ENCODE measurements at places on chromosomes 11 and 22.

GRCh38 chr22:30785527-30785926 is 90.9 kb downstream of the OSBP2 start:
- no peak for DNase-seq

DNA sequence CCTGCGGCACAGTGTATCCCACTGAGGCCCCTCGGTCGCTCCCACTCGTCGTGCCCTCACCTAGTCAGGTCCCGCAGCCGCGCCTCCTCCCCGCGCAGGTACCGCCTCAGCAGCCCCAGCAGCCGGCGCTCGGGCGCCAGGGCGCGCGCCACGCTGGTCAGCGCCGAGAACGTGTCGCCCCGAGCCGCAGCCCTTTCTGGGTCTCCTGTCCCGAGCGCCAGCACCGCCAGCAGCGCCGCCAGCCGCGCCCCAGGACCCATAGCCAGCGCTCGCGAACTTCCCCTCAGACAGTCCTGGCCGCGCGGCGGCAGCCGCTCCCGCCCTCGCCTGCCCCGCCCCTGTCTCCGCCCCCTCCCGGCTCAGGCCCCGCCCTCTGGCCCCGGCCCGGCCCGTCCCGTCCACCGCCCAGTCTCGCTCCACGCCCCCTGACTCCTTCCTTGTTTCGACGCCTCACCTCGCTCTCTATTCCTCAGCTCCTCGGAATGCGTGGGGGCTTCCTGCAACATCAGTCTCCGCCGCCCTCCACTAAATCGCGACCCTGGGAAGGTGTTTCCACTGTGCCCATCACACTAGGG is at the start of gene P4HA3:
Gene P4HA3 (minus strand): TSS at position 289 of the 575 bp plus-strand sequence. CDS start 29 bp downstream, at position 260.
- DNase-seq = peak; percentile 38

- DNase-seq = no peak
These were observed 71.6 kb downstream of the KCNQ1 start for GRCh38 chr11:2516276-2517015.

GRCh38 chr22:39905687-39906086 is 4.8 kb downstream of the GRAP2 start:
- no peak for DNase-seq

GRCh38 chr11:15750535-15751308 is 605.6 kb downstream of the SOX6 start:
- DNase-seq = no peak

- no peak for DNase-seq
These were observed 9.6 kb upstream of the SYT8 start for GRCh38 chr11:1825039-1825740.

- DNase-seq = peak; percentile 16
These were observed at the start of gene BARX2 for GRCh38 chr11:129375751-129376657. Gene BARX2, plus strand, starts transcription at chr11:129375848. Its CDS starts 188 bp downstream, at chr11:129376036.

- DNase-seq = no peak
These were observed 639 bp downstream of the CRY2 start for GRCh38 chr11:45847911-45848316.

DNA sequence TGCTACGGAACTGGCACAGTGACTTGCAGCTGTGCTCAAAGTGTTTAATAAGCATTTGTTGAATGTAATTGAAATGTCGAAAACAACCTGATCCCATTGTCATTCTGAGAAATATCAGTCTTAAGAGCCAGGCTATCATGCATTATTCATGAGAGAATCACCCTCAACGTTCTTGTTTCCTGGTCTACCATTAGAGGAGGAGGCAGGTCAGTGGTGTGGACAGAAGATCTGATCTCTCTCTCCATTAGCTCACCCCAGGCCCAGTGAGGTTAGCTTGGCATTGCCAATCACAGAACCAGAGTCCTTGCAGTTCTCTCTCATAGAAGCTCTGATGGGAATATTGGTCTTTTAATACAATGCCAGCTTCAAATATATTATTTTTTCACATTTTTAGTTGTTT is 121.1 kb upstream of the SPON1 start:
- no peak for DNase-seq

GRCh38 chr11:57781529-57781943 is 19.9 kb downstream of the CTNND1 start:
- DNase-seq = no peak

GRCh38 chr11:120525261-120526171 is 14.0 kb downstream of the GRIK4 start:
- DNase-seq = no peak

GRCh38 chr11:73201888-73202780 is 15.9 kb upstream of the P2RY2 start:
- no peak for DNase-seq
